Central memory CD8-positive, alpha-beta T cell (primary cell): ENCODE measurements at places on chromosomes 5 and 9.

- no peak for DNase-seq
These were observed 473.9 kb upstream of the COX7C start for GRCh38 chr5:86143837-86144236.

- DNase-seq, result peak; percentile 92
These were observed 49.2 kb downstream of the USP20 start for GRCh38 chr9:129884220-129885017.

DNA sequence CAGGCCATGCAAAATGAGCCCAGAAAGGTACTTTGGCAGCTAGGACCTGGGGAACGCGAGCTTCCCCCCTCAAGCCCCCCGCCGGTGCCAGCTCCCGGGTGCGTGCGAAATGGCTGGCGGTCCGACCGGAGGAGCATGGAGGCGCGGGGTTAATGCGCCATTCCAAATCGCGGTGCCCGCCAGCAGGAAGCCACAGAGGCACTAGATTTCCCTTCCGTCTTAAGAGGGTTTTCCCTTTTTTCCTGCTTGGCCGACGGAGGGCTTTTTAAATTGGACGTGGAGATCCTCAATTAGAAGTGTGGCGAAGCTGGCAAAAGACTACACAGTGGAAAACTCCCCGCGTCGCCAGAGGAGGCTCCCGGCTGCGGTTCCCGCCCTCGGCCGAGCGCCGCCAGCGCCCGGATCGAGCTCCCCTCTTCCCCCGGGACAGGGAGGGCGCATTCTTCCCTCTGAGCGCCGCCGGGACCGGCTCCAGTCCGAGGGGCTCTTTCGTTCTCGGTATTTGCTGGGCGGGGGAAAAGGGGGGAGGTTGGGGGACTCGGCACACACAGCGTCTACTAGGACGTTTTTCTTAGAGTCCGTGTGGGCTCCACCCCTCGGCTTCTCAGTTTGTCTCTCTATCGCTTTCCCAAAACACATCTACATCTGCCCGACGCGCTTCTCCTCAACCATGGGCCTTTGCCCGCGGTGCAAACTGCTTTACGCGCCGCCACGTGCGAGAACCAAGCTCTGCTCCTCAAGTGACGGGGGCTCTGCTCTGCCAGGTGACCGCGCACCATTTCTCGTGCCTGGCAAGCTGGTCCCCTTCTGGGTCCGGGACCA is 3.0 kb downstream of the GDNF start:
- DNase-seq, result no peak

GRCh38 chr9:104896131-104896530 is 31.8 kb downstream of the ABCA1 start:
- DNase-seq, result no peak

- DNase-seq, result no peak
These were observed 300 bp upstream of the SVEP1 start for GRCh38 chr9:110579862-110580219.

DNA sequence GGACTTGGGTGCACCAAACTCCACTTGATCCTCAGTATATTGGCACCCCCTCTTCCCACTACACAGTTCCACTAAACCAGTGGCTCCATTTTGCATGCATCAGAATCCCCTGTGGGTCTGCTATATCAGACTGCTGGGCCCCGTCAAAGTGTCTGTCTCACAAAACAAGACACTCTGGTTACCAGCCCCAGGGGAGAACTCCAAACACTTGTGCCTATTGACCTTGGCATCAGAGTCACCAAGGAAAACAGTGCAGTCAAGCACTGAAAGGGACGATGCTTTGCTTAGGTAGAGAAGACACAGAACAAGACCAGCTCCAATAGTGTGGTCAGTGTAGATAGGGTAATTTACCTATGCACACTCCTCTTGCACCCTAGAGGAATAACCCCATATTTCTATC is 205.8 kb upstream of the RAI14 start:
- DNase-seq, result no peak

GRCh38 chr5:131417240-131417869 is 153.5 kb downstream of the CDC42SE2 start:
- DNase-seq, result peak; percentile 63

DNA sequence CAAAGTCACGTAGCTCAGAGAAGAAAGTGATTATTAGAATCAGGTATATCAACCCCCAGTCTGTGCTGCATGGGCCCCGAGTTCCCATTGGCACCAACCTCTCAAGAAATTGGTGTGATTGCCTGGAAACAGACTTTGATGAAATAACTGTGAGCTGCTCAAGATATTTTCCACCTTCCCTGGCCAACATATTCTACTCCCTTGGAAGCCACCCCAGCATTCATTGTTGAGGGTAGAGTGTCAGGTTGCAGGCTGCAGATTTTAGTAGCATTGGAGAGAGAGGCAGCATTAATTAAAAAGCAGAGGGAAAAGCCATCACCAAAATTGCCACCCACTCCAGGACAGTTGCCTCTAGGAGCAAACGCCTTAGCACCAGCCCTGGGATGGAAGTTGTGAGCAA is 154.2 kb upstream of the TNPO1 start:
- no peak for DNase-seq

DNA sequence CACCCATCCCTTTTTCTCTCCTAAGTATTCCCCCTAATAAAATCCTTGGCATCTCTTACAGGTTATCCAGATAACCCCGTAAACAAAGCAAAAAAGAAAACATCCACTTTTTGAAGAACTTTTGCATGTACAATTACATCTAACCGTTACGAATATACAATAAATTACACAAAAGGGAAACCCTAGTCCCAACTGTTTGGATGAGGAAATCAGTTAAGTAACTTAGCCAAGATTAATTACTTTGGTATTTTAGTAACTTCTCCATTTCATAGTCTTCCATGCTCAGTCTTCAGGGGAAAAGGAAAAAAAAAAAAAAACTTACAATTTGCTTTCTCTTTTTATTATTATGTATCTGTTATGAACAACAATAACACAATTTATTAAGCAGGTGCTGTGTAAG is 212.9 kb downstream of the ACTL7B start:
- DNase-seq, result no peak
